ENCODE measurements at places on chromosomes 1 and 21.

GRCh38 chr1:6854166-6854565 lies 68.9 kb downstream of the CAMTA1 start:
- no peak for DNase-seq

- DNase-seq: peak; percentile 85
These were observed 932 bp downstream of the SLC30A1 start for GRCh38 chr1:211577819-211578639.

DNA sequence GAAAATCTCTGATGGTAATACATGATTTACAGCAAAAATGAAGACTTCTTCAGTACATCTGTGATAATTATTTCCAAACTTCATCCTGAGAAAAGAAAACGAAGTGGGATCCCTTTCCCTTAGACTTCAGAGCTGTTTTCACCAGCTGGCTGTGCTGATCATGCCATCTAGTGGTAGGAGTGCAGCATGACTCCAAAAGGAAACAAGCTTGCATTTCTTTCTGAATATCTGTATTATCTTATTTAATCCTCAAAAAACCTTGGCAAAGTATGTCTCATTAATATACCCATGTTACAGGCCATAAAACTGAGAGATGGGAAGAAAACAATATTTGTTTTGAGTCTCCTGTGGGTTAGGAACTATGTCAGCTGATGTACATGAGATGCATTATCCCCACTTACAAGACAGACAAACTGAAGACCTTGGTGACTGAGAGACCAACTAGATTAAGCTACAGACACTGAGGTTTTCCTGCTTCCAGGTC lies 9.8 kb upstream of the GJA8 start:
- peak; percentile 79 for DNase-seq

GRCh38 chr1:50257029-50257428 lies 148.3 kb downstream of the ELAVL4 start:
- peak; percentile 42 for DNase-seq

DNA sequence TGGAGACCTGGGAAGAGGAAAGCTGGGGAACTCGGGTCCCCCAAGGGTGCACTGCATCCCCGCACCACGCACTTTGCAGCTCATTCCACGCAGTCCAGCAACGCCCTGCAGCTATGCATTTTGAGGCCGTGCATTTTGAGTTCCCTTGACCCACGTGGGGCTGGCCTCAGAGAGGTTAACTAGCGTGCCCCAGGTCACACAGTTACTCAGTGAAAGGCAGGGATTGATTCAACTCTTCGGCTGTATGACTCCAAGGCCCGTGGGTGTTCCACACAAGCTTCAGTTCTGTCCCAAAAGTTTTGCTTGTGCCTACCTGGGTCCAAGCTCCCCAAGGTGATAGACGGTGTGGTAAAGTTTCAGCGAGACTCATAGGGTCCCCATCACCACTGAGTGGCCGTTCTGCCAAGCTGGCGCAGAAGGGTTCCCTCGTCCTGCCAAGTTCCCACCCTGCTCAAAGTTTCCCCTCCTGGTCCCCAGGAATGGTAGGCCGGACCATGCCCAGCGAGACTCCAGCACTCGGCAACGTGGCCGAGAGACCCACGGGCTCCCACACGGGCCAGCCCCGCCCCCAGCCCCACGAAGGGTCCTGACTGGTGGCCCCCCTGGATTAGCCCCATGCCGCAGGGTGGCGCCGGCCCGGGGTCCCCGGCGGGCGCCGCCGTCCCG lies 611 bp downstream of the HSPG2 start:
- peak; percentile 44 for DNase-seq

DNA sequence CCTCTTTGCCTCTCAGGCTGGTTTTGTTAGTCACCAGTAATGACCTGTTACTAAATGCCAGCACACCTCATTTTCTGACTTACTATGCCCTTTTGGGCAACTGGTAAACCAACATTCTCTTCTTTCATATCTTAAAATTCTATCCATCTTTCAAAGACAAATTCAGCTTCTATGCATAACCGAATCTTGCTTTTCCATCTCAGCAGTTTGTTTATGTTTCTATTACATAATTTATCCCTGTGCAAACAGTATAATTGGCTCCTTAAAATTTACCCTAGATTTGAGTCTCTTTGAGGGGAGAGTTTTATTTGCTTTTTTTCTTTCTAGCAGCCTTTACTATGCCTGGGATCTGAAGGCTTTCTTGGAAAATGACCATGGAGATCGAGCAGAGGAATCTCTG lies 58.5 kb upstream of the SIPA1L2 start:
- DNase-seq: no peak

GRCh38 chr1:204928671-204929486 lies 58.2 kb downstream of the NFASC start:
- no peak for DNase-seq

DNA sequence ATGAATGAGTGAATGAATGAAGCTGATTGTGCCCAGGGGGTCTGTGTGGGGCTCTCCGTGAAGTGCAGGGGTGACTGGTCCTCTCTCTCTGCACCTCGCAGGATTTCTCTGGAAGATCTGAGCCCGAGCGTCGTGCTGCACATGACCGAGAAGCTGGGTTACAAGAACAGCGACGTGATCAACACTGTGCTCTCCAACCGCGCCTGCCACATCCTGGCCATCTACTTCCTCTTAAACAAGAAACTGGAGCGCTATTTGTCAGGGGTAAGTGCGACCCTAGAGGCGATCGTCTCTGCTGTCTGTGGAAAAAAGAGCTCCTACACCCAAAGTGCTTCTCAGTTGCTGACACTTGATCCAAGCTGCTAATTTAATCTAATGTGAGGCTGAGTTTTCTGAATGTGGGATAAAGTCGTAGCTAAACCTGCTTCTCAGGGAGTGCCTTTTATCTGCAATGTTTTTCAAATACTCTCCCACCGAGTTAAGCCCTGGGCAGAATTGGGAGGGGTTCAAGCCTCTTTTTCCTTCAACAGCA lies 101.7 kb downstream of the HUNK start:
- no peak for DNase-seq

- no peak for DNase-seq
These were observed 13.0 kb upstream of the LTN1 start for GRCh38 chr21:29005696-29006095.

DNA sequence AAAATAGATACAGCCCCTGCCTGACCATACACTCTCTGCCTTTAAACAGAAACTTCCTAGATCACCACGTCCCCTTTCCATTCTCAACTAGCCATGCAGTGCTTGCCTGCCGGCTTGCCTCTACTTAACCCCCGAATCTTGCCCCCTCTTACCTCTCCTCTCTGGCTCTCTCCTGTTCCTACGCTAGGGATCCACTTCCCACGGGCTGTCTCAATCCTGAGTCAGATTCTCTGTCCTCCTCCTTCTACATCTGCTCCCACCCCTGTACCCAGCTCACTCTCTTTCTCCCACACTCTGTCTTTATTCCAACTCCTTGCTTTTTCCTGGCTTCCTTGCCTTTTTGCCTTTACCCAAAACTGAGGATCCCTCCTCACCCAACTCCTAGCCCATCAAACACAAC lies 29.3 kb downstream of the ATF3 start:
- DNase-seq: no peak

GRCh38 chr1:96538111-96538641 lies 183.4 kb upstream of the PTBP2 start:
- peak; percentile 98 for DNase-seq

- no peak for DNase-seq
These were observed 434.5 kb downstream of the KIF26B start for GRCh38 chr1:245589316-245589715.

DNA sequence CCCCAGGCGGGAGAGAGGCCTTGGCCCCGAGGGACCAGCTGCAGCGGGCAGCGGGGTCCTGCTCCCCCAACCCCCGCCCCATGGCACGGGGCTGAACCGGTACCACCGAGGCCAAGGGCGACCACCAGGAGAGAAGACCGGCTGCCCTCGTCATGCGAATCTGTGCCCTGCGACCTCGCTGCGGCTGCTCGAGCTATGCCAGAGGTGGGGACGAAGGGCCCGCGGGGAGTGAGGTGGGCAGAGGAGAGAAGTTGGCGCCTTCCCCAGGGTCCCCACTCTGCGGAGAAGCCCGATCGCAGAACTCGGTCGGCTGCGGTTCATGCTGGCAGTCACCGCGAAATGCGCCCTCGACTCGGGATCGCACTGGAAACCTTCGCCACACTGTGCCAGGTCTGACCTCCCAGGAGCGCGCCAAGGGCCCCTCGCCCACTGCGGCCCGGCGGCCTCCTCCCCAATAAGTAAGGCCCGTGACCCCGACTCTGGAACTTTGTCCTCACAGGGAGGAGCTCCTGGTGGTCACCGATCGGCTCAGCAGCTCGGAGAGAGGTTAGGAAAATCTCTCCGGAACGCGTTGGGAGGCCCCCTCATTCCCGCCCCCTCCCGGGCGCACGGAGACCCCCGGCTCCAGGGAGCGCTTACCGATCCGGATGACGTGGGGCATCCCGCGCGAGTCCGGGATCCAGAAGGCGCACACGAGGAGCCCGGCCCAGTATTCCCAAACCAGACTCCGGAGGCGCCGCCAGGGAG lies 787 bp downstream of the GRIK3 start:
- no peak for DNase-seq

GRCh38 chr1:240492832-240493440 lies 119.0 kb downstream of the GREM2 start:
- no peak for DNase-seq

DNA sequence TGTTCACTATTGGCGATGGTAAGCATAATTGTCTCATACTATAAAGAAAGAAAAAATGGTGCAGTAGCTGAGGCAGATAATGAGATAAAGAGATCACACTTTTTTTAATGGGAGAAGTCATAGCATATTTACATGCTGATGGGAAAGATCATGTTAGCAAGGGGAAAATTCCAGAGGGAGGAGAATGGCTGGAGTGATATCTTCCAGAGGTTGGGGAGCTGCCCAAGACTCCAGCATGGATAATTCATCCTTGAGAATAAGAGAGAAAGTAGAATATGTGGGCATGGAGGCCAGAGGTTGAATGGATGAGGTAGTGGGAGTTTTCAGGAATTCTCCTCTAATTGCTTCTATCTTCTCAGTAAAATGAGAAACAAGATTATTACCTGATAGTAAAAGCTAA lies 45.8 kb upstream of the RGS1 start:
- DNase-seq: no peak

GRCh38 chr1:95203908-95204437 lies 30.0 kb upstream of the RWDD3 start:
- DNase-seq: peak; percentile 54

GRCh38 chr1:231933711-231934626 lies 307.4 kb downstream of the DISC1 start:
- peak; percentile 50 for DNase-seq

DNA sequence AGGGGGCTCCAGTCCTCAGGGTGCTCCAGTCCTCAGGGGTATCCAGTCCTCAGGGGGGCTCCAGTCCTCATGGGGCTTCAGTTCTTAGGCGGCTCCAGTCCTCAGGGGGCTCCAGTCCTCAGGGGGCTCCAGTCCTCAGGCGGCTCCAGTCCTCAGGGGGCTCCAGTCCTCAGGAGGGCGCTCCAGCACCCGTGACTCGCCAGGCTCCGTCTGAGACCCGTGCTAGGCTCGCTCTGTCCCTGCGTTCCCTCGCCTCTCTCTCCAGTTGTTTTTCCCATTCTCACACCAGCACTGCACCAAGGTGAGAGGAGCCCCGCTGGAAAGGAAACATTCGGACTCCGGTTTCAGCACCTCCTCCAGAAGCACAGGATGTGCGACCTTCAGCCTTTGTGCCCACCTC lies 9.4 kb upstream of the OR2M2 start:
- DNase-seq: peak; percentile 84

GRCh38 chr1:222820171-222820712 lies 5.4 kb downstream of the DISP1 start:
- no peak for DNase-seq

DNA sequence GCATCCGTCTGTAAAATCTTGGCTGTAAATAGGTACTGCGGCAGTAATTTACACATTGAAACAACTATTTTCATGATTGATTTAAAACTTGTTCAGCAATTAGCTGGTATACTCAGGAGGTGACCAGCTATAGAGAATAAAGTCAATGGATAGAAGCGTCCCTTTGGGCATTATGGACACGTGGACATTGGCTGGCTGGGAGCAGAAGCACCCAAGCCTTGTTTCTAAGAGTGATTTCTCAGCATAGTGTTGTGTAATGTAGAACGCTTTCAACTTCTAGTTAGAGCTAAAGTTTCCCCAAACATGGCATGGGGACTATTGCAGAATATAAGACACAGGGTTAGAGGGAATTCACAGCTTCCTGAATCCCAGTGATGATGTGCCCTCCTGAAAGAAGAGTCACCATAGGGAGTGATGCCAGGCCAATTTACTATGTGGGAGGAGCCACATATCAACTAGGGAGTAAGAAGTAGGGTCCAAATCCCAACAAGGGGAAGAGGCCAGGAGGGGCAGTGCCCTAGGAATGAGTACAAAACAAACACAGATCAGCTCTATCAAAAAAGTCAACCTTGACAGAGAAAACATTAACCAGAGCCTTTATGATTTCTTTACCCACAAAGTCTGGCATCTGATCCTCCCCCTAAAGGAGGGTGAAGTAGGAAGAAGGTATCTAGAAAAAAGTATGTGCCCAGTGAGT lies 92.7 kb downstream of the SUSD4 start:
- DNase-seq: peak; percentile 7

- DNase-seq: no peak
These were observed 548.6 kb downstream of the LTN1 start for GRCh38 chr21:28444111-28444510.
